Progenitor cell of endocrine pancreas (in vitro differentiated cells): ENCODE measurements at places on chromosomes 11 and 22. TPM values are rescaled to one million over a fixed set of nuclear protein-coding genes. Genes with fewer than 3 reads are reported as not detected.

DNA sequence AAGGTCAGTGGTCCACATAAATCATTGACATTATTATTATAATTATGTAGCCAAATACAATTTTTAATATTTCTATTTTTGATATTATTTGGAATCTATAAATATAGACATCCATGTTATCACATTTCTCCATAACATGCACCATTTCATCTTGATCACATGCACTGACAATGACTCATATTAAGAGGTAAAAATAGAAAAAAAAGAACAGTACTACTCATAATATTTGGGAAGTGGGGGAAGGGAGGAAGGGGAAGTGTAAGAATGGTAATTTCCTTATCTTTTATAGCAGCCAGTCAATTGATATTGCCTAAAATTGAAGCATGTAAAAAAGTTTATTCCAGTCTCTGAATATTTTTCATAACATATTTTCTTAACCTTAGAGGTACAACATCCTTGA, 72.3 kb downstream of the ADM start:
- DNase-seq = no peak

- DNase-seq = no peak
Observed at GRCh38 chr11:101466352-101466751, 117.5 kb downstream of the TRPC6 start.

- DNase-seq = peak; percentile 34
Observed at GRCh38 chr11:73342633-73343032, 33.6 kb upstream of the RELT start.

DNA sequence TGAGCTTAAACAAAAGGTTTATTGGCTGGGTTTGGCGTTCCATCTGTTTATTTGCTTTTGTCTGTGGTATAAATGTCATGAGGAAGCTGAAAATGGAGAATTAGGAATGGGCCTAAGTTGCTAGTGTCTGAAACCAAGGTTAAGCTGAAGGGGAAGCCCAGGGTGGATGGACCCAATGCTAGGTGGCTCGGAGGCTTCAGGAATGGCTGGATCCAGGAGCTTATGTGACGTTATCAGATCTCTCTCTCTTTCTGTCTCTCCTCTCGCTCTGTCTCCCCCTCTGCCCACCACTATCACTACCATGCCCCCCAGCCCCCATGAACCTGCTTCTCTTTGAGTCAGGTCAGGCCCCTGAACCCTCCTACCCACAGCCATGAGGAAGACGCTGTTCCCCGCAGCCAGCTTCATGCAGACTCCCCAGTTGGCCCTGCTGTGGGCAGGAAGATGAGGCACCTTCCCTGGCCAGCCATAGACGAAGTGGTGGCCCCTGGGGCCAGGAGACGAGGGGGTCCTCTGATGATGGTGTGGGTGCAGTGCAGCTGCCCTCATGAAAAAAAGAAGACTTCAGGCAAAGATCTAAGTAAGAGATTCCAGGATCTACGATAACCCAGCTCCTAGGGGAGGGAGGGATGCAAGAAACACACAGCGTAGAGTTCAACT, 101.5 kb downstream of the BRD1 start:
- no peak for DNase-seq

GRCh38 chr22:39309881-39310714, 9.3 kb downstream of the RPL3 start:
- DNase-seq = no peak

- DNase-seq = no peak
Observed at GRCh38 chr11:15707971-15708370, 593.2 kb downstream of the INSC start.

GRCh38 chr11:9669954-9670353, 6.1 kb downstream of the SWAP70 start:
- DNase-seq = no peak

- no peak for DNase-seq
Observed at GRCh38 chr11:37951996-37952395, 1354.0 kb upstream of the RAG2 start.

DNA sequence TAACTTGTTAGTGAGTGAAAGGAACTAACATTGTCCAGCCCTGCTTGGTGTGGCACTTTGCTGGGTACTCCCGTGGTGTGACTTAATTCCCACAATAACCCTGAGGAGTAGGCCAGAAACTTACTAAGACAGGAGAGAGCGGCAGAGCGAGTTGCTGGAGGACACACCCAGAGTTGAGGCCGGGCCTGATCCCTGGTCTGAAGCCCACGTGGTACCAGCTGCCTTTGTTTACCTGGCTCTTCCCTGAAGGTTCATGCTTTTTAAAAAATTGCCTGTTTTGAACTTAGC, 594 bp downstream of the MPST start:
- DNase-seq = no peak

DNA sequence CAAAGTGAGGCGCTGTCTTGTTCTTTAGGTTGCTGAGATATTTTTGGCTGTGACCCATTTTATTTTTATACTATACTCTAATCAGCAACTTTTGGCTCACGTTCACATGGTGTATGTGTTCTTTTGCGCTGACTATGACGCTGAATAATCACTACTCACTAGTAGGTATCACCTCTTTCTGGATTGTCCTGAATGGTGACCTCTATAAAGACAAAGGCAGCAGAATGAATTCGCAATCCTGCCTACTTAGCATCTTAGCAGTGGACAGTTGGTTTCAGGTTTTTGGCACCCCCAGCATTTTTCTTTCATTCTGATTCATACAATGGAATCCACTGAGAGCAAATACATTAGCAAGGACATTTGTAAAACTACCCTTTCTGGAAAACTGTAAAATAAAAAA, 351.3 kb downstream of the JRKL start:
- no peak for DNase-seq

DNA sequence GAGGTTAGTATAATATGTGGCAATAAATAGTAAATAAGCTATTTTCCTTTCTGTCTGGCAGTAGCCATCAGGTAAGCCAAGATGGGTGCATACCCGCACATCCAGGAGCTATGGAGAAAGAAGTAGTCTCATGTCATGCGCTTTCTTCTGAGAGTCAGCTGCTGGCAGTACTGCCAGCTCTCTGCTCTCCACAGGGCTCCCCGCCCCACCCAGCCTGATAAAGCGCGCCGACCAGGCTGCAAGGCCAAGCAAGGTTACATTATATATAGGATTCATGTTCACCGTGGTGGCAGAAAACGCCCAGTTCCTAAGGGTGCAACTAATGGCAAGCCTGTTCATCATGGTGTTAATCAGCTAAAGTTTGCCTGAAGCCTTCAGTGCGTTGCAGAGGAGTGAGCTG, 126.2 kb downstream of the ATG16L2 start:
- no peak for DNase-seq

- peak; percentile 70 for DNase-seq
Observed at GRCh38 chr11:116379185-116379828, 393.5 kb downstream of the BUD13 start.

DNA sequence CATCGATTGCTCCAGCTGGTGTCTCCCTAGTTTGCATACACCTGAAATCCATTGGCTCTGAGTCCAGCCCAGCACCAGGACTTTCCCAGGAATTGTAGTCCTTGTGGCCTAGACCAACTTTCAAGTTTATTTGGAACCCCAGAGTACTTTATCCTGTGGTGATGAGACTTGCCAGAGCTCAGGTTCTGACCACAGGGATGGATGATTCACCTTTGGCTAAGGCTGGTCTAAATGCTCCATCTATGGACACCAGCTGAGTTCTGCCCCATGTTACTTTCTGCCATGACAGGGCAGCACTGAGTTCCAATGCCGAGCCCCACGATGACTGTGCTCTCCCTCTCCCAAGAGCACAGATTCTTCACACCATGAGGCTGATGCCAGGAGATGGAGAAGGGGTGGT, 17.3 kb upstream of the INSC start:
- DNase-seq = no peak

DNA sequence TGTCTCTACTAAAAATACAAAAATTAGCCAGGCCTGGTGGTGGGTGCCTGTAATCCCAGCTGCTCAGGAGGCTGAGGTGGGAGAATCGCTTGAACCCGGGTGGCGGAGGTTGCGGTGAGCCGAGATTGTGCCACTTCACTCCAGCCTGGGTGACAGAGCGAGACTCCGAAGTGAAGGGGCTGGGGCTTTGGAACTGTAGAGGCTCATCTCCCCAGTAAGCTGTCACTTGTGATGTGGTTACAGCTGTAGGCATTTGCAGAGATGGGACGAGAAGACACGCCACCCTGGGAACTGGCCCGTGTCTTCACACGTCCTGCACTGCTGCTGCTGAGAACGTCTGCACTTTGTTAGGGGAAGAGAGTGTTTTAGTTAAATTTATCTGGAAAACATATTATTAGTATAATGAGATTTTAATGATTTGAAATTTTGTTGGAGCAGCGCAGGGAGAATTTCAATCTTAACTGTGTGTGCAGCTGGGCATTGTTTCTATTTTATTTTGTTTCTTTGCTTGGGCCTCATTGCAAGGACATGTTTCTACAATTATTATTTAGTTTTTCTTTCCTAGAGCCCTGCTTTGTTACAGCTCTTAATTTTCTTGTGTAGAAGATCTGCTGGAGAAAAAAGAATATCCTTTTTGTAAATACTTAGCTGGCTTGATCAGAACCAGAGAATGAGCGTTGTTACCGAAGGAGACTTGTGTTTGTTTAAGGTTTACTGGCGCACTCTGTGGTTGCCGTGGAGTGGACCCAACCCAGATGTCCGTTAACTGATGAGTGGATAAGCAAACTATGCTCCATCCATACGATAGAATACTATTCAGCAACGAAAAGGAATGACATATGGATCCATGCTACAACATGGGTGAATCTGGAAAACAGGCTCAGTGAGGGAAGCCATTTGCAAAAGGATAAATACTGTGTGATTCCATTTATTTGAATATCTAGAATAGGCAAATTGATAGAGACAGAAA, 18.4 kb downstream of the PARVB start:
- no peak for DNase-seq

- no peak for DNase-seq
Observed at GRCh38 chr11:62062223-62062861, 61.5 kb upstream of the INCENP start.

- no peak for DNase-seq
Observed at GRCh38 chr22:17990147-17990546, 34.2 kb downstream of the MICAL3 start.

DNA sequence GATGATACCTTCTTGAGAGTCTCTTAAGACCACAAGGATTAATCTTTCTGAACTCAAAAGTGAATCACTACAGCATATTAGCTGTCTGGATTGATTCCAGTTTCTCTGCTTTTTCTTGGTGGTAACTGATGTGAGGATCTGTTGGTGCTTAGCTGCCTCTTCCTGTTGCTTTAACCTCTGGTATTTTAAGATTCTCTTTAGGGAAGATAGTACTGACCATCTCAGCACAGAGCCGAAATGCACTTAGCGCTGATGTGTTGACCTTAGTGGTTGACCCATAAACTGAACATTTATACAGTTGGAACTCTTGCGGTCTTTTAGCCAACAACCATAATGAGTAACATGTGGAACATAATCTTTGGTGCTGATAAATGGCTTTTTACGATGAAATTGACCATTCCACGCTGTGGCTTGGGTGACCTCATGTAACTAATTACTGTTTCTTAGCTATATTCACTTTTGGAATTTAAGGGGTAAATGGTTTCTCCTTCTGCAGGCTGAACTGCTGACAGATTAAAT, 33.7 kb downstream of the APLP2 start:
- no peak for DNase-seq

DNA sequence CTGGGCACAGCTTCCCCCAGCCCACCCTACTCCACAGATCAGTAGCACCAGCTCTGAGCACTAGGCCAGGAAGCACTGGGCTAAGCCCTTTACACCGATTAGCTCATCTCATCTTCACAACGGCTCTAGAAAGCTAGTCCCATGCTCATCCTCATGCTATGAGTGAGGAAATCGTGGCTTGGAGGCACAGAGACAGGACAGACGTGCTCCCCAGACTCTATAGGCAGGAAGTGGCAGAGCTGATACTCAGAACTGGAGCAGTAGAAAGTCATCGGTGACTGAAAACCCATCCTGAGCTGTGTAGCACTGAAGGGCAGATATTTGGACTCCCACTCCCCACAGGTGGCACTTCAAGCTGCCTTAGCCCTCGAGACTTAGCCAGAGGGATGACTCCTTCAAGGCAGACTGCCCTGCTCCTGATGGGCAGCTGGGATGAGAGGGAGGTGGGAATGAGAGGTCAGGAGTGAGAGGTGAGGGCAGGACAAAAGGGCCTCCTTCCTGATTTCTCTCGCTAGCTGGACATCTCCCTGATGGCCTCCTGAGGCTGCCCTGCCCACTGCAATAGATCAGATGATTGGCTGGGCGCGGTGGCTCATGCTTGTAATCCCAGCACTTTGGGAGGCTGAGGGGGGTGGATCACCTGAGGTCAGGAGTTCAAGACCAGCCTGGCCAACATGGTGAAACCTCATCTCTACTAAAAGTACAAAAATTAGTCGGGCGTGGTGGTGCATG, 9.7 kb downstream of the CD5 start:
- no peak for DNase-seq

DNA sequence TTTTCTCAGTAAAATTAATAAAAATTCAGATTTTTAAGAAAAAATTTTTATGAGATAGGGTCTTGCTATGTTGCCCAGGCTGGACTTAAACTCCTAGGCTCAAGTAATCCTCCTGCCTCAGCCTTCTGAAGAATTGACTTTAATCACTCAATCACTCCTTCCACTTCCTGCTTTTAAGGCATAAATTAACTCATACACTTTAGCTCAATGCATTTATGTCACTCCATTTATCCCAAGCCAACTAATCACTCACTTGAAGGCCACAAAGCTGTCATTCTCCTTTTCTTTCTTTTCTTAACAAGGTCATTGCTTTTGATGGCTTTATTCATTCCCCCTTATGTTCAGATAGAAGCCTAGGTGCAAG, 877 bp downstream of the ALG9 start:
- no peak for DNase-seq

- no peak for DNase-seq
Observed at GRCh38 chr22:23613193-23613972, 18.7 kb downstream of the DRICH1 start.

- DNase-seq = no peak
Observed at GRCh38 chr11:119335091-119335654, 846 bp downstream of the RNF26 start.

- DNase-seq = no peak
Observed at GRCh38 chr11:94030059-94030458, 8.9 kb downstream of the HEPHL1 start.

GRCh38 chr11:104881117-104881794, 17.0 kb downstream of the CASP12 start:
- DNase-seq = no peak

The OR4A47 gene
- total RNA-seq = not detected in 2 replicates

The OR2AG1 gene
- not detected in 2 replicates for total RNA-seq

The PRSS23 gene
- total RNA-seq = 31.6 and 34.5 TPM in 2 replicates

The MPZL3 gene
- 6.3 and 7.4 TPM in 2 replicates for total RNA-seq

The FREY1 gene
- total RNA-seq = 2.8 and 3.7 TPM in 2 replicates

The CTSF gene
- 3.6 and 4.1 TPM in 2 replicates for total RNA-seq
